ENCODE measurements at places on chromosomes 16 and 17. TPM values are rescaled to one million over a fixed set of nuclear protein-coding genes. Genes with fewer than 3 reads are reported as not detected.

Gene IRX6
- total RNA-seq: 4.4 TPM

GRCh38 chr17:72915625-72916081 lies 176.8 kb downstream of the SLC39A11 start:
- no peak for DNase-seq

DNA sequence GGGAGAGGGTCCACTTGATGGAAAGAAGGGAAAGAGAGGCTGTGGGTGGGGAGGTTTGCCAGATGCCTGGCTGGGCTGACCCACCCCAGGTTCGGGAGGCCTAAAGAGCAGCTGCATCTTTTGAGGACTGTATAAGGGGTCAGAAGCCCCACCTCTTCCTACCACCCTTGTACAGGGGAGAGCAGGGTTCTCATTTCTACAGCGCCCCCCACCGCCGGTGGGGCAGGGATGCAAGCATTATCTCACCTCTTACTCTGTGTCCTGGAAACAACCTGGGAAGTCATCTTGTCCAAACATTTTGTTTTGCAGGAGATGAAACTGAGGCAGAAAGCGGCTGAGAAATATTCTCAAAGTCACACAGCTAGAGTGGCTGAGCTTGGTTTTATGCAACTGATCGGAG lies 22.5 kb upstream of the CCDC182 start:
- no peak for DNase-seq

DNA sequence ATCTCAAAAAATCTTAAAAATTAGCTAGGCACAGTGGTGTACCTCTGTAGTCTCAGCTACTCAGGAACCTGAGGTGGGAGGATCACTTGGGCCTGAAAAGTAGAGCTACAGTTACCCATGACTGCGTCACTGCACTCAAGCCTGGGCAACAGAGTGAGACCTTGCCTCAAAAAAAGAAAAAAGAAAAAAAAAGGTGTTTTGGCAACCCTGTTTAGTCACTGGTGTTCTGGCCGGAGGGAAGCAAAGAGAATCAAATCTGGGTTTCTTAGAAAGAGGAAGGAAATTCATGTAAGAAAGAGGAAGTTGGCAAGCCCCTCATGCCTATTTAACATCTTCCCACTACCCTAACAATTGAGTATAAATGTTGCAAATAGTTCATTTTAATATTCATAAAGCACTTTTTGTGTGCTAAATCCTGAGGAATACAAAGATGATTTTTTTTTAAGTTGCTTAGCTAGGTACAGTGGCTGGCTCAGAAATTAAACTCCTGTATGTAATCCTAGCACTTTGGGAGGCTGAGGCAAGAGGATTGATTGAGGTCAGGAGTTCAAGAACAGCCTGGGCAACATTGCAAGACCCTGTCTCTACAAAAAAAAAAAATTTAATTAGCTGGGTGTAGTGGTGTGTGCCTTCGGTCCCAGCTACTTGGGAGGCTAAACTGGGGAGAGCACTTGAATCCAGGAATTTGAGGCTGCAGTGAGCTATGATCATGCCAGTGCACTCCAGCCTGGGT lies 6.5 kb upstream of the USP32 start:
- DNase-seq: no peak

DNA sequence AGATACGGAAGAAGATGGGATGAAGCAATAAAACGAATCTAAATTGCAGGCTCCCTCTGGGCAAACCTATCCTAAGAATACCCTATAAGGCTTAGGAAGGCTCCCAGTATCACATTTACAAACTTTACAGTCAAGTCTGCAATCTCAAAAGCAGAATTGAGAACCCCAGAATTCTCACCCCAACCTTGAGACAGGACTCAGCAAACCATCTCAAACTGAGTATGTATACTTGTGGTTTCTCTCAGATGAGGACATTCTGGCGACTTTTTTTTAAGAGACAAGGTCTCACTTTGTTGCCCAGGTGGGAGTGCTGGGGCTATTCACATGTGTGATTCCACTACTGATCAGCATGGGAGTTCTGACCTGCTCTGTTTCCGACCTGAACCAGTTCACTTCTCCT lies 19.3 kb upstream of the ITGA2B start:
- DNase-seq: no peak
